ENCODE measurements at places on chromosomes 4 and X.

GRCh38 chr4:106707776-106708463, 328.2 kb downstream of the DKK2 start:
- DNase-seq = peak; percentile 82

- peak; percentile 5 for DNase-seq
Measured at GRCh38 chrX:49756692-49757091, 60.9 kb upstream of the PAGE1 start.

- peak; percentile 68 for DNase-seq
Measured at GRCh38 chrX:155056877-155057792, 13.8 kb downstream of the CMC4 start.

- no peak for DNase-seq
Measured at GRCh38 chr4:113294908-113295307, 245.5 kb downstream of the ANK2 start.

GRCh38 chrX:21963731-21964405, 23.4 kb downstream of the SMS start:
- no peak for DNase-seq

GRCh38 chrX:37796310-37796709, 16.5 kb downstream of the CYBB start:
- DNase-seq = no peak

DNA sequence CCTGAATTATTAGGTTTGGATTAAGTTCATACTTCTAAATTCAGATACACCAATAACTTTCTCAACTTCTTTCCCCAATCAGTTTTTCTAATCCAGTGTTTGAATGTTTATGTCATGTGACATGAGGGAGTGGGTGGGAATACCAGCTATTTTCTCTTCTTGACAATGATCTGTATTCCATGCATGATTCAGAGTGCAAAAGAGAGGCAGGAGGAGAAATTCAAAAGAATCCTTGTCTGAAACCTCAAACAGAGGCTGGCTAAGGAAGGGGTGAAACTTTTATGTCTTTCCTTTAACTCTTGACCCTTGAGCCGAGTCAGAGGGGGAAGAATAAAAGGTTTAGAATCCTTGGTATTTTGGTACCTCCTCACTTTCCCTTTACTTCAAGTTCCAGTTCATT, 544.7 kb downstream of the SPRY1 start:
- DNase-seq = no peak

DNA sequence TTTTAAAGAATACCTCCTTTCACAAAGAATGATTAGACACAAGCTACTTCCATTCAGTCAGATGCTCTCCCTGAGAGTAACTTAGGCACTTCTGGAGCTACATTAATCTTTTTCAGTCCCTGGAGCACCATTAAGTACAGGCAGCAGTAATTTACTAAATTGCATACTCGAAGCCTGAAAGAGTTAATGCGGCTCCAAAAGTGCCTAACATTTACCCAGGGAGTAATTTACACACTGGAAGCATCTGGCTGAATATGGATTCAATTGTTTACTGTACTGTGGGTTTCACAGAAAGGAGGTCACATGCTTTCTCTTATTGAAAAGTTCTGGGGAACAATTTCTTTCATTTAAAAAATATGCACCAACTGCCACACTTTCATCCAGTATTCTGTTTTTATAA, 260.8 kb upstream of the TENM3 start:
- DNase-seq = no peak

- DNase-seq = peak; percentile 55
Measured at GRCh38 chr4:126559961-126560360, 1072.8 kb upstream of the INTU start.

All from OCI-M1 (cell line).